ENCODE measurements at places on chromosomes 6 and 20.

GRCh38 chr6:158772851-158773371, 46.3 kb downstream of the EZR start:
- no peak for DNase-seq

DNA sequence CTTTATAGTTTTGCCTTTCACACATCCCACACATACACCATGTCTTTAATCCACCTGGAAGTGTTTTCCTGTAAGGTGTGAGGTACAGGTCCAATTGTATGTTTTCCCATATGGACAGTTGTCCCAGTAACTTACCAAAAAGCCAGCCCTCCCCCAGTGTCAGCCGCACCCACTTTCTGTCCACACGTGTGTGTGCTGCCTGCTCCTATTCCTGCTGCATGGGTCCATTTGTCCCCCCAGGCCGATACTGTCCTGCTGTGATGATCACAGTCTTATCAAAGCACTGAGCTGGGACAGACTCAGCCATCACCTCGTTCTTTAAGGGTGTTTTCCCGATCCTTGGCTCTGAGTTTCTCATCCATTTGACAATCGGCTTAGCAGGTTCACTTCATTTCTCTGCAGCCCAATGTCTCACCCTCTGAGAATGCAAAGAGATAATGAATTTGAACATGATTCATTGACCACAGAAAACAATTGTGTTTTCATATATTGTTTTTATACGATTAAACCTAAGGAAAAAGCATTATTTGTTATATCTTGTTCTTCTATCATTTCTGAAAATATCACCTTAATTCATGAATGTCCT, 9.6 kb downstream of the VSX1 start:
- DNase-seq = no peak

GRCh38 chr20:58963060-58963584, 17.9 kb upstream of the NELFCD start:
- no peak for DNase-seq

DNA sequence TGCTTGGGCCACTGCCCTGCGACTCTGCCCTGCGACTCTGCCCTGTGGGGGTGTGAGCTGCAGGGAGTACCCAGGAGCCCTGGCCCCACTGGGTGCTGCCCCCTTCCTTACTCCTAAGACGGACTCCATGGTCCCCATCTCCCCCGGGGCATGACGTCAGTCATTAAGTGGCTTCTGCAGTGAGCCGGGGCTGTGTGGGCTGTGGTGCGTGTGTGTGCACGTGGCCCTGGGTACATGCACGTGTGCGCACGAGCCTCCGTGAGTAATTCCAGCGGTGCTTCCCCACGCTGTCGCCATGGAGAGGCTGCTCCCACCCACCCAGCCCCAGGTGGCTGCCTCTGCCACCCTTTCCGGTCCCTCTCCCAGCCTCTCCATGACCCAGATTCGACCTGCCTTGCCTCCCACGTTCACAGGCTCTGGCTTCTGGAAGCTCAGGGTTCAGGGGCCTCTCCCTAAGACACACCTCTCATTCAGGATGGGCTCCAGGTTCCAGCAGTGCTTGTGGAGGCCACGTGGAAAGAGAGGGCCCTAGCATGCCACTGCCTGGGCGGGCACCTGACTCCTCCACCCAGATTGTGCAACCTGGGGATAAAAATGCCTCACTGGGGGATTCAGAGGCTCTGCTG, 88.3 kb downstream of the DLGAP4 start:
- no peak for DNase-seq

GRCh38 chr20:25549172-25549773, 36.1 kb downstream of the NINL start:
- DNase-seq = no peak
